MCF 10A (cell line): ENCODE measurements at places on chromosomes 1 and 21. TPM values are rescaled to one million over a fixed set of nuclear protein-coding genes. Genes with fewer than 3 reads are reported as not detected.

- no peak for DNase-seq
Observed at GRCh38 chr1:237812061-237812460, 78.7 kb downstream of the ZP4 start.

HORMAD1 gene
- not detected in 2 replicates for total RNA-seq

DNA sequence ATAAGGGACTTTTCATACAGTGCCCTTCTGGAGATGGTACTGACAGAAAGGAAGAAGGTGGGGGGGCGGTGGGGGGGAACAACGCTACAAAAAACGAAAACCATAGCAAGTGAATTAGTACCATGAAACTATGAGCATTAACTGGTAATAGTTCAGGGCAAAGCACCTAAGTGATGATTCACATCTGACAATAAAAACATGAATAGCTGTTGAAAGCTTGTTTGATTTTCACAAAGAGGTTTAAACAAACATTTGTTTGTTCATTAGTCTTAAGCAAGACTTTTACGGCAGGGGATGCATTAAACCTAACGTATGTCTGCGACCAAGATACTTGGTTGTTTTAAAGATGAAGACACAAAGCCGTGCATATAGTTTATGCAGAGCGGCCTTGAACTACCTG is 177.5 kb downstream of the LMO4 start:
- DNase-seq: no peak

AADACL4 gene
- not detected in 2 replicates for total RNA-seq

DNA sequence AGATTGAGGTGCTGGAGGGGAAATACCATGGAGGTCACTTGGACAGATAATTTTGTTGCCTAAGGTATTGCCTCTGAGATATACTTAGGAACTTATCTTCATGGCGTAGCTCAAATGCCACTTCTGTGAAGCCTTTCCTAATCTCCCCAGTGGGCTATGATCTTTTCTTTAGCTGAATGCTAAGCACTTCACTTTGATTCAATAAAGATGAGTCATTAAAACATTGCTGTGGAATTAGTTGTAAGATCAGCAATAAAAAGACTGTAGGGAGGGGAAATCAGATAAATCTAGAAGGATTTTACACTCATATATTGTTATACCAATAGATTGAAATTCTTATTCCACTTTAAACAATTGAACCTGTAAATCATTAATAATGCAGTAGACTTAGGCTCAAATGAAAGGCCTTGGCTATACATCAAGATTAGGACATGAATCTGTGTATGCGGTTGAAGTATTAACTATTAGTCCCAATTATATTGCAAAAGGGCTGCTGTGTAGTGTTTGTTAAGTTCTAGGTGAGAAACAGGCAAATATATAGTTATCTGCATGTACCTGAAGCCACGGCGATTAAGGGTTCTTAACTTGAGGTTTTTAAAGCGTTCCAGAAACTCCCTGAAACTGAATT is 19.2 kb upstream of the MAGOH start:
- no peak for DNase-seq

PM20D1 gene
- not detected in 2 replicates for total RNA-seq

GRCh38 chr1:37657620-37658412 is 23.1 kb upstream of the RSPO1 start:
- no peak for DNase-seq

DNA sequence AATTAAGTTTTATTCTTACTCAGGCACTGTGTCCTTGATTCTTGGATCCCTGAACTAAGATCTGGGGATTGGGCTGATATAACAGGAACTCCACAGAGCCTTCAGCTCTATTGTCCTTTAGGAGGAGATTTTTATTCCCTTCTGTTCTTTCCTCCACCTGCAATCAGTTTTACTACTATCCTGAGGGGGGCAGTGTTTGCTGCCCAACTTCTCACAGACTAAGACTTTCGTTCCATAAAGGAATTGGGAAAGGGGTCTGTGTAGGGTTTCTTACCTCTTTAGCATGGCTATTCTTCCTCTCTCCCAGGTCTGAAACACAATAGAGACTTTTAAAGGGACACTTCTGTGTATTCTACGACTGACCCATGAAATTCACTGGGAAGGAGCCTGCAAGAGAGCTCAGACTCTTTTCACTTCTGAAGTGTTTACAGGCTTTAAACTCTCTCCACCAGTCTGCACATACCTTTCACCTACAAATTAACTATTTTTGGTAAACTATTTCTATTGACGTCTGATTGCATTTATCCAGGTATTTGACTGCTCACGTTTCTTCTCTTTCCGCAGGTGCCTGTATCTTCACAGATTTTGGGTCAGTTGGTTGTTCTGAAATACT is 103.3 kb upstream of the DEPDC1 start:
- DNase-seq: peak; percentile 50

- no peak for DNase-seq
Observed at GRCh38 chr1:239268007-239268406, 118.4 kb upstream of the CHRM3 start.

DNA sequence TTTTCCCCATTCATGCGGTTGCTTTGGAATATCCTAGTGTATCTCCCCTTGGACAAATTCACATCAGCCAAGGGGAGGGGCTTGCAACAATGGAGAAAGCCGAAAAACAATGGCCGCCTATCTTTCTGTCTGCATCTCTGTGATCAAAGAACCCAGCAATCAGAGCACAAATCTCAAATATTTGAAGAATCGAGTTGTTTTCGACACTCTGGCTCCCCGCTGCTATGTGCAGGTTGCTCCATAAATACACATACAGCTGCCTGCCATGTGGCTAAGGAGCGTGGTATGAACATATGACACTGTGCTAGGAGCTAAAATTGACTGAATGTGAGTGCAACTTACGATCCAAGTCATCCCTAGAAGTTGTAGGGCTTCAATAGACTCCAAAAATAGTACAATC is 8.5 kb downstream of the CFHR4 start:
- DNase-seq: no peak

SELENBP1 gene
- total RNA-seq: 8.2 and 11.6 TPM in 2 replicates

DNA sequence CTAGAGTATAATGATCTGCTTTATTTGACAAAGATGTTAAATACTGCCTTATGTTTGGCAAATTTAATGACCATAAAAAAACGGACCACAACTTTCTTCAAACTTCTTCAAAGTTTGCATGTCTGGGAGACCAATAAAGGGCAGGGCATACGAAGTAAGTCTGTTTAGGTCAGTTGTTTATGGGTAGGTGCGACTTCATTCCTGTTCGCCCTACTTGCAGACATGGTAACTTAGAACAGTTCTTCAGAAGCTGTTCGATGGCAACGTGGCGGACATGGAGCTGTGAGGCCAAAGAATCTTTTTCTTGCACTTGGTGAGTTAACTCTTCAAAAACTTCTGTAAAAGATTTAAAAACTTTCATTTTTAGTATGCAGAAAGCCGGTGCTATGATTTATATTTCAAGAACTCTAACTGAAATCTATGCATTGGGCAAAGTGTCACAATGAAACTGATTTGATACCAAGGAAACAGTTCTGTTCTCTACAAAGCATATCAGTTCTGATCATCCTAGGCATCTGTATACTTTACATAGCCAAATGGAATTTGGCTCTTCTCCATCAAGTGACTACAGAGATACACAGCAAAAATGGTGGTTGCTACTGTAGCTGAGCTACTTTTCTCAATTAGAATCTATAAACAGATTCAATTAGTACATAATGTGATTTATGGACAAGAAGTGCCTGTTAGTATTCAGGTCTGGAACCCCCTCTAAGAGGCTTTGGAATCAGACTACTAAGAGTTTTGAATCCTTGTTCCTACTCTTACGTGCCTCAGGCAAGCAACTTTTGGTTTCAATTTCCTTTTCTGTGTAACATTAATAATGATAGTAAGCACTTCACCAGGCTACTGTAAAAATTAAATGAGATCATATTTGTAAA is 25.7 kb downstream of the C21orf91 start:
- no peak for DNase-seq

FALEC gene
- not detected in 2 replicates for total RNA-seq

GRCh38 chr1:194952171-194952570 is 1656.1 kb downstream of the KCNT2 start:
- DNase-seq: no peak

- DNase-seq: peak; percentile 51
Observed at GRCh38 chr1:161244888-161245287, 6.9 kb upstream of the NR1I3 start.

GRCh38 chr1:36300526-36300925 is 5.6 kb upstream of the SH3D21 start:
- no peak for DNase-seq

GRCh38 chr1:15941899-15942660 is 33.8 kb downstream of the ZBTB17 start:
- DNase-seq: no peak

- no peak for DNase-seq
Observed at GRCh38 chr1:69233463-69233862, 334.3 kb upstream of the LRRC7 start.

DNA sequence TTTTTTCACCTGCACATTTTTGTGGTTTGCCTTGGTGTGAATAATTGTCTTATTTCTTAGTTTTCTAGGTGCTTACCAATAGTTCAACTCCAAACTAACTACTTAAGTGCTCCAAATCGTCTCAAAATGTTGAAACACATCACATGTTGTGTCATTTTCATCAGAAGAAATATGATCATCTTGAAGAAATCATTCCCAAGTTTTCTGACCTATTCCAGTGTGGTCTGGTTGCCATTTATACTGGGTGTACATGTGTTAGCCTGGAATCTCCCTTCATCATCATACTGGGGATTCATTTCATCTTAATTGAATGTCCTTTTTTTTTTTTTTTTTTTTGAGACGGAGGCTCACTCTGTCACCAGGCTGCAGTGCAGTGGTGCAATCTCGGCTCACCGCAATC is 67.0 kb downstream of the EIF2B3 start:
- DNase-seq: no peak

GRCh38 chr1:76053021-76053420 is 21.5 kb upstream of the ST6GALNAC3 start:
- no peak for DNase-seq

GRCh38 chr1:94298861-94299260 is 61.5 kb upstream of the ARHGAP29 start:
- DNase-seq: peak; percentile 62

DNA sequence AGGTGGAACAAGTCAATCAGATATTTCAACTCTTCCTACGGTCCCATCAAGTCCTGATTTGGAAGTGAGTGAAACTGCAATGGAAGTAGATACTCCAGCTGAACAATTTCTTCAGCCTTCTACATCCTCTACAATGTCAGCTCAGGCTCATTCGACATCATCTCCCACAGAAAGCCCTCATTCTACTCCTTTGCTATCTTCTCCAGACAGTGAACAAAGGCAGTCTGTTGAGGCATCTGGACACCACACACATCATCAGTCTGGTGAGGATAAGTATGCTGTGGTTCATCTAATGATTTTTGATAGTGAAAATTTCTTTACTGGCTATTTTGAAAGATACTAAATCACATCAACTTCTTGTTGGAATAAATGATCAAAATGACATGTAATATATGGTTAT is 67.7 kb upstream of the MPC2 start:
- DNase-seq: no peak

DNA sequence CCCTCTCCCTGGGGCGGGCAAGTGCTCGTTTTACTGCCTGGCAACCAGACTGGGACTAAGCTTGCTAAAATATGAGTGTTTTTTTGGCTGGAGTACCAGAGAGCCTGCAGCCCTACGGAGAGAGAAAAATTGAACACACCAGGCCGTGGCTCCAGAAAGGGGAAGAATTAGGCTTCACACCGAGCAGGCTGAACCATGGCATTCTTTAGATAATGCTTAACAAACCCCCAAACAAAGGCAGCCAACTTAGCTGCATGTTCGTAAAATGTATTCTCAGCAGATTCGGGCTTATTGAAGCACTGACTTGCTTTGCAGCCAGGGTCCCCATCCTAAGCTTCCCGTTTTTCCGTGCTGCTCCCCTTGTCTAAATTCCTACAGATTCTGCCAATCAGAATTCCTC is 76.6 kb downstream of the LMX1A start:
- DNase-seq: no peak

- DNase-seq: no peak
Observed at GRCh38 chr1:173715538-173715844, 710 bp downstream of the KLHL20 start.

- no peak for DNase-seq
Observed at GRCh38 chr1:241857131-241857530, 9.1 kb downstream of the EXO1 start.

DNA sequence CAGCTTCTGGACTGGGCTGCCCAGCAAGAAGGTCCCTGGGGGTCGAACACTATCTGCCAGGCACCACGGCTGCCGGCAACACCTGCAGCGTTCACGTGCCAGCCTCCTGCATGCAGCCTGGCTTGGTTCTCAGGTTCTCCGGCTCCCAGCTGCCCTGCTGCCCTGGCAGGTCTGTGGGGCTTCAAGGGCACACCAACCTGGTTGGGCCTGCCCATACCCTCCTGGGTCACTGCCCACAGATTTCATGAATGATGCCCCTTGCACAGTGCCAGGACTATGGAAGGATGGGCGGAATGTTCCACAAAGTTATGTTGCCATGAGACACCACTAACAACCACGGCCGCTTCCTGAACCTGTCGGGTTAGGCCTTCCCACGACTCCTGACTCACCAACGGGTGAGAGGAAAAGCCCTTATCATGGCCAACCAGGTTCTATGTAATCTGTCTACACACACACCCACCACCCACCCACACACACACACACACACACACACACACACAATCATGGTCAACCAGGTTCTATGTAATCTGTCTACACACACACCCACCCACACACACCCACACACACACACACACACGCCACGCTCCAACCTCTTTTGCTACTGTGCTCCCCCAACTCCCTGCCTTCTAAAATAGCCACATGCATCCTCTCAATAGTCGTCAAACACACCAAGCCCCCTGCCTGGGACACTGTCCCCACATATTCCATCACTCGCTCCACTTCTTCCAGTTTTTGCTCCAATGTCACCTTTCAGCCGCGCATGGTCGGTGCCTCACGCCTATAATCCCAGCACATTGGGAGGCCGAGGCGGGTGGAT is 32.2 kb downstream of the HSPG2 start:
- DNase-seq: peak; percentile 47

DNA sequence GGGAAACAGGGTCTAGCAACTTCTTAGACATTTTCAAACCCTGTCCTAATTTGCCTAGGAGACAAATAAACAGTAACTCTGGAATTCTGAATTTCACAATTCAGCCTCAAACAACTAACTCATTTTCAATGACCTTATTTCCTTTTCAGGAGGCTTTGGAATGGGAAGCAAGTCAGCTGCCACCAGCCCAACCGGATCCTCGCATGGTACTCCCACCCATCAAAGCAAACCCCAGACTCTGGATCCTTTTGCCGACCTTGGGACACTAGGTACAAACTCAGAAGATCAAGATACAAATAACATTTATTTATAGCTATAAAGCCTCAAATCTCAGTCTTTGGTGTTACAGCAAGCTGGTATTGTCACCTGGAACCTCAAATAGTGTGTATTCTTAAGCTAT is 18.9 kb upstream of the LEPR start:
- DNase-seq: no peak

KRTAP20-1 gene
- total RNA-seq: not detected in 2 replicates

GRCh38 chr1:232473324-232473723 is 156.6 kb downstream of the SIPA1L2 start:
- DNase-seq: peak; percentile 56

GRCh38 chr21:37784591-37785318 is 131.5 kb downstream of the KCNJ6 start:
- DNase-seq: no peak

- no peak for DNase-seq
Observed at GRCh38 chr21:18608226-18608625, 204.6 kb upstream of the TMPRSS15 start.
